HepG2 (cell line): ENCODE measurements at places on chromosomes 5 and 9. TPM values are rescaled to one million over a fixed set of nuclear protein-coding genes. Genes with fewer than 3 reads are reported as not detected.

DNA sequence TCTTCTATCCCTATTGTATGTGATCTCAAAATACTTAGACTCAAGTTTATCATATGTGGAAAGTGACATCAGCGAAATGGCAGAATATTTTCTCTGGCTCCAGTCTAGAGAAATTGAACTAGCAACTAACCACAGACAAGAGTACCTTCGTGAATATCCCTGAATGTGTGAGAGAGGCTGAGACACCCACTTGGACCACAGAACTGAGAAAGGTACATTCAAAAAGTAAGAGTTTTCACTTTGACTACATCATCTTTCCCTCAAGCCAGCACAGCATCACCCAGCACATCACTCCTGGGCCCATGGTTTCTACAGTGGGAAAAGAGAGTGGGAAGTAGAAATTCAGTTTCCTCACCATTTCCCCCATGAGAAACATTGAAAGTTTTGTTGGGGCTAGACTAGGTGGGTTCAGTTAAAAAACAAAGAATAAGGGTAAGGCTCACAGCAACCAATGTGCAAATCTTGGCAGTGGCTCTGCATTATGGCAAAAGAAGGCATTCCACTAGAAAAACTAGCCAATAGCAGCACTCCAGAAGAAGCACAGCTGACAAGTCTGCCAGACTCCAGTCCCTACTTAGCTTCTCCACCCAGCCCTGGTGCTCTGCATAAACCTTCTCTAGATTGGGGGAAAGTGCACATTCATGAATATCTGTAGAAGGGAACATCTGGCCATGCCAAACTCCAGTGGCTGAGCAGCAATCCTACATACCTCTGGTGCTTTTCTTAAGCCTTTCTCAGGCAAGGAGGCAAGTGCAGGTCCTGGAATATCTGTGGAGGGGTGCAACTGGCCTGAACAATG, 225.6 kb upstream of the VLDLR start:
- DNase-seq, result no peak

The LECT2 gene
- total RNA-seq, result not detected in 2 replicates

- DNase-seq, result no peak
These were observed 1358.4 kb downstream of the EFNA5 start for GRCh38 chr5:106312360-106312759.

The CARTPT gene
- not detected in 2 replicates for total RNA-seq

DNA sequence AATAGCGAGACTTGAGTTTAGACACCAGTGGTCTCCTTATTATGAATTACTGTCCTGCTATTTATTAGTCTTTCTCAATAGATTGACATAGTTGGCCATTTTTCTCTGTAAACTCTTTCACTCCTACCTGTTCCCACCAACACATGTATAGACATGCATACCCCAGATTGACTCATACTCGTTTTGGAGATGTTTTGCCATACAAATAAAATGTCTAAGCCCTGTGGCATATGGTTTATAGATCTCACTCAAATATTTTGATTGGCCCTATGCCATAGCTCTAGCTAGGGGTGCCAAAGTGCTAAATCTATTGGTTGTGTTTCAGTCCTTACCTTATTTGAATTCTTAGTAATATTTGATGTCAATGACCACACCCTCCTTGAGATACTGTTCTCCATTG, 42.3 kb downstream of the CAMK4 start:
- no peak for DNase-seq
